ENCODE measurements at places on chromosomes 7 and 10. TPM values are rescaled to one million over a fixed set of nuclear protein-coding genes. Genes with fewer than 3 reads are reported as not detected.

Gene STOX1
- 8.3 TPM for total RNA-seq

DNA sequence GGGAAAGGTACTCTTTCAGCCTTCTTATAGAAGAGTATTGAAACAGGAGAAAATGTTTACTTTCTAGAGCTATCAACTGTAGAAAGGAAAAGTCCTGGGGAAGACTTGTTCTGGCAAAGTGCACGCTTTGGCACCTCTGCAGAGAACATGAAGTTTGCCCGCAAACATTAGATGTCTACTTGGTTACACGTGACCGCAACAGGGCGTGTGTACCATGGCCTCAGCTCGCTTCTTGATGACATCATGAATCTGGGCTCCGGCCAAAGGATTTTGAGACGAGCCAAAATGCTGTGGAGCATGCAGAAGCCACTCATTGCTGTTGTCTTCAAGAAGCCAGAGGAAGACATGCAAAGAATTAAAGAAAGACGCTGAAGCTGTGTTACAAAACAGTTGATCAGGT, 8.6 kb upstream of the TAS2R60 start:
- no peak for DNase-seq
- no peak overlapping the region for H3K4me3 ChIP-seq
- no peaks in the 10 kb centered on the region for H3K27me3 ChIP-seq
- no peaks in the 10 kb centered on the region for H3K36me3 ChIP-seq
- H3K4me1 ChIP-seq = no peaks in the 10 kb centered on the region

- no peaks in the 10 kb centered on the region for H3K36me3 ChIP-seq
- no peaks in the 10 kb centered on the region for H3K27me3 ChIP-seq
- H3K27ac ChIP-seq = no peak overlapping the region
- no peaks in the 10 kb centered on the region for H3K4me1 ChIP-seq
- no peak overlapping the region for H3K4me3 ChIP-seq
- DNase-seq = no peak
Observed at GRCh38 chr7:72326365-72326764, 85.8 kb downstream of the CALN1 start.

DNA sequence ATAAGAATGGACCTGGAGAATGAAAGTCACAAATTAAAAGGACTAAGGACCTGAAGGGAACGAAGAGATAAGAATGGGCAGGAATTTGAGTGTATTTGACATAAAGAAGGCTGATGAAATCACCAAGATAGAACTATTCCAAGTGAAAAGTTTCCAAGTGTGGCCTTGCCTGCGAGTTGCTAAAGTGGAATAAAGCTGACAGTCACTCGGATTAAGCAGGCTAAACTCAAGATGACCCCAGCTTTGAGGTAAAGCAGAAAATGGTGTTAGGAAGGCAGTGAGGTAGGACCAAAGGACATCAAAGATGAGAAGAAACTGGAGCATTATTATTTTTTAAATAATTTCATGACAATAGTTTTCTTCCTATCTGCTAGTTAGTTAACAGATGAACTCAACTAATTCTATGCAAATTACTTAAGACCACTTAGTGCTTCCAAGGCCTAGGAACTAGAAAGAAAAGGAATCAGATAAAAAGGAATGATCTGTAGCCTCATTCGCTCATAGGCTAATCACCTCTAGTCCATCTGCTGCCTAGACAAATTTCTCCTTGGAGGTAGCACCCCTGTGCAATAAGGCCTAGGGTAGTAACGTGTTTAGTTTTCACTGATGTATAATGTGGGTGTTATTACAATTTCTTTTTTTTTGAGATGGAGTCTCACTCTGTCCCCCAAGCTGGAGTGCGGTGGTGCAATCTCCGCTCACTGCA, 34.5 kb downstream of the EZH2 start:
- DNase-seq = peak; percentile 14
- no peaks in the 10 kb centered on the region for H3K36me3 ChIP-seq
- no peaks in the 10 kb centered on the region for H3K27me3 ChIP-seq
- no peak overlapping the region for H3K27ac ChIP-seq
- peaks cover 19% of the 10 kb centered on the region for H3K4me1 ChIP-seq

- H3K27me3 ChIP-seq = no peaks in the 10 kb centered on the region
- H3K4me1 ChIP-seq = no peaks in the 10 kb centered on the region
- no peak overlapping the region for H3K4me3 ChIP-seq
- no peak overlapping the region for H3K27ac ChIP-seq
- no peaks in the 10 kb centered on the region for H3K36me3 ChIP-seq
Observed at GRCh38 chr7:8130663-8131062, 131.3 kb downstream of the ICA1 start.

DNA sequence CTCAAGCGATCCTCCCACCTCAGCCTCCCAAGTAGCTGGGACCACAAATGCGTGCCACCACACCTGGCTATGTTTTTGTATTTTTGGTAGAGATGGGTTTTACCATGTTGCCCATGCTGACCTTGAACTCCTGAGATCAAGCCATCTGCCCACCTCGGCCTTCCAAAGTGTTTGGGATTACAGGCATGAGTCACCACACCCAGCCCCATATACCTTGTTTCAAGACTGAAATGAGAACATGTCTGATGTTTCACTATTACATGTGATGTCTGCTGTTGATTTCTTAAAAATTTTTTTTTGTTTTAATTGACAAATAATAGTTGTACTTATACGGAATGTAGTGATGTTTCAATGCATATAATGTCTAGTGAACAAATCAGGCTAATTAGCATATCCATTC, 14.5 kb downstream of the KLHL7 start:
- peaks cover 59% of the 10 kb centered on the region for H3K4me1 ChIP-seq
- DNase-seq = no peak
- no peak overlapping the region for H3K27ac ChIP-seq
- H3K27me3 ChIP-seq = no peaks in the 10 kb centered on the region
- no peak overlapping the region for H3K4me3 ChIP-seq

GRCh38 chr10:102449321-102450123, 1.8 kb downstream of the C10orf95 start:
- H3K27me3 ChIP-seq = no peaks in the 10 kb centered on the region
- peak; percentile 92 for DNase-seq
- H3K36me3 ChIP-seq = no peaks in the 10 kb centered on the region
